ENCODE measurements at places on chromosomes 12 and 14. TPM values are rescaled to one million over a fixed set of nuclear protein-coding genes. Genes with fewer than 3 reads are reported as not detected.
A peak's percentile ranks its signal among the peaks of the same experiment; 100 is the strongest.

Gene GARIN6
- not detected for total RNA-seq

Gene FBRSL1
- 79.8 TPM for total RNA-seq

Gene AICDA
- not detected for total RNA-seq

Gene DCN
- total RNA-seq = not detected

Gene PKP2
- 9.1 TPM for total RNA-seq

Gene TMCC3
- total RNA-seq = 30.4 TPM

Gene FGD4
- 44.8 TPM for total RNA-seq

Gene BDKRB2
- total RNA-seq = 0.39 TPM

Gene SMCO2
- 1.2 TPM for total RNA-seq

Gene SERPINA1
- total RNA-seq = not detected

Gene C12orf75
- total RNA-seq = 60.7 TPM

DNA sequence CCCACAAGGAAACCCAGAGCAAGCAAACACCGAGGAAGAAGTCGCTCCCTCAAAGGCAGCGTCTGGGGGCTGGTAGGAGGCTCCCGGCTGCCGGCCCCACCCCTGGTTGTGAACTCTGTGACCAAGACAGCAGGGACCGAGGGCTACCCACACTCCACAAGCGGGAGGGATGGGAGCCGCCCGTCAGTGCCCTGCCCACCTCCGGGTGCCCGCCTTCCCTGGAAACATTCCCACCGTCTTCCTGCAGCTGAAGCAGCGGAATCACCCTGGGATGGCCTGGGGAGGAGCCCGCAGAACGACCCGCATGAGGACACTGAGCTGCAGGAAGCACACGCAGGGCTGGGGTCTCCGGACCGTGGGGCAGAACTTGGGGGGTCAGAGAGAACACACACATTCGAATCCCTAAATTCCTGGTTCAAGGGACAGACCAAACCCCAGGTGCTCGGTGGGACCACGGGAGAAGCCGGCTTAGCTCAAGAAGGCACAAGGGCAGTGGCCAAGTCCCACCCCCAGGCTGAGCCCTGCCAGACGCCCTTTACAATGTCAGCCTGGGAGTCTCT, 33.5 kb upstream of the C14orf180 start:
- DNase-seq = no peak
- no peak overlapping the region for H3K27ac ChIP-seq
- no peak overlapping the region for H3K4me3 ChIP-seq
- H3K4me1 ChIP-seq = no peaks in the 10 kb centered on the region
- H3K27me3 ChIP-seq = peaks cover 4% of the 10 kb centered on the region

GRCh38 chr14:79598339-79598738, 613.0 kb downstream of the DIO2 start:
- H3K27ac ChIP-seq = no peak overlapping the region
- DNase-seq = no peak
- H3K27me3 ChIP-seq = no peaks in the 10 kb centered on the region
- no peak overlapping the region for H3K4me3 ChIP-seq
- H3K36me3 ChIP-seq = no peaks in the 10 kb centered on the region

DNA sequence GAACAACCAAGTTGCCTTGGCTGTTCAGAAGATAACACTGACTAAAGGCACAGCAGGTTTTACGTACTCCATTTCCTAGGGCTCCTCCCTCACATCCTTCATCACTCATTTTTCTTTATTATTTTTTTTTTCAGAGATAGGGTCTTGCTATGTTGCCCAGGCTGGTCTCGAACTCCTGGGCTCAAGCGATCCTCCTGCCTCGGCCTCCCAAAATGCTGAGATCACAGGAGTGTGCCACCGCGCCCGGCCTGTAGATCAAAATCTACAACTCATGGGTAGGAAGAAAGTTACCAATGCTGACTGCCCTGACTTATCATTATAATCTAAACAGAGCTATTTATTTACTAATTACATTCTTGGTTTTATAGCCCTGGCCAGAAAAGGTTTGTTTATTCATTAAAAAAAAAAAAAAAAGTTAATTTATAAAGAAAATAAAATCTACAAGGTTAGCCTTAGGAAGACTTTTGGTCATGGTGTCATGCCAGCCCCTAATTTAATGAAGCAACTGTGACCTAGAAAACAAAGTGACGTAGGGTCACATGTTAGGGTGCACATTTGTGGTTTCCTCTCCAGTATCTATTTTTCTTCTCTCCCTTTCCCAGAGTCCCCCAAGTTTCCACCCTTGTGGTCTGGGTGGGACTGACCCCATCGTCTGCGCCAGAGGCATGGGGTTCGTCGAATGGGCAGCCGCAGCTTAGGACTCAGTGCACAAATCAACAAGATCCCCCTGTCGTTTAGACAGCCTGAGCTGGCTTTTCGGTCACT, 19.0 kb upstream of the FOXN3 start:
- no peak overlapping the region for H3K27ac ChIP-seq
- H3K27me3 ChIP-seq = no peaks in the 10 kb centered on the region
- DNase-seq = no peak
- H3K36me3 ChIP-seq = no peaks in the 10 kb centered on the region

DNA sequence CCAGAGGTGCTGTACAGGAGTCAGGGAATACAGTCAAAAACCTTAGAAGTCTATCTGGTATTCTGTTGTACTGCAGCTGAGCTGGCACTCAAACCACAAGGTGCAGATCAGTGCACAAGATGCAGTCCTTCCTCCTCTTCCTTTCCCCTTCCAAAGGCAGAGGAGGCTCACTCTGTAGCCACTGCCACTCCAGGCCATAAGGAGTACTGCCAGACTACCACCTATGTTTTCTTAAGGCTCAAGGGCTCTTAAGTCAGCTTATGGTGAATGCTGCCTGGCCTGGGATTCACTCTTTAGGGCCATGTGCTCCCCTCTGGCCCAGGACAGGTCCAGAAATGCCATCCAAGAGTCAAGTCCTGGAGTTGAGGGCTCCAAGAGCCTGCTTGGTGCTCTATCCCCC, 200.3 kb downstream of the CRADD start:
- H3K27me3 ChIP-seq = no peaks in the 10 kb centered on the region
- no peaks in the 10 kb centered on the region for H3K36me3 ChIP-seq
- H3K4me1 ChIP-seq = no peaks in the 10 kb centered on the region

GRCh38 chr12:106840243-106840642, 65.8 kb downstream of the RIC8B start:
- H3K4me1 ChIP-seq = peaks cover 20% of the 10 kb centered on the region
- no peak overlapping the region for H3K4me3 ChIP-seq
- no peaks in the 10 kb centered on the region for H3K27me3 ChIP-seq
- peak overlapping the region; percentile 59 for H3K27ac ChIP-seq
- DNase-seq = peak; percentile 85
- no peaks in the 10 kb centered on the region for H3K36me3 ChIP-seq

GRCh38 chr12:6225630-6226001, 25.4 kb downstream of the CD9 start:
- H3K36me3 ChIP-seq = peaks cover 20% of the 10 kb centered on the region
- peaks cover 73% of the 10 kb centered on the region for H3K4me1 ChIP-seq
- peak overlapping the region; percentile 54 for H3K27ac ChIP-seq
- no peaks in the 10 kb centered on the region for H3K27me3 ChIP-seq
- no peak for DNase-seq
- H3K4me3 ChIP-seq = no peak overlapping the region

DNA sequence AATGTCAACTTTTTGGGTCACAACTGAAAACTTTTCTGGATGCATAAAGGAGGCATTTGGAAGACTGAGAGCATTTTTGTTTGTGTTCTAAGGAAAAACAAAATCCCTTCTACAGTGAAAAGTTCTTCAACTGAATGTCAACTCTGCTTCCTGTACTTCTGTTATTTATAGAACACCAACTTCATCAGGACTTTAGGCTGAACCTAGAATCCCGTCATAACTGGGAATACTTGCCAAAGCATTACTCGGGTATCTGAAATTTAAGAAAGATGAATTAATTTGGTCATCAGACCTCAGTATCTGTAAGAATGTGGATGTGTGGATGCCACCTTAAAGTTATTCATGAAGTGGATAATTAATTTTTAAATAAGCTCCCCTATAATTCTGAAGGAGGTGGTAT, 73.2 kb downstream of the FERMT2 start:
- no peak overlapping the region for H3K27ac ChIP-seq
- H3K27me3 ChIP-seq = no peaks in the 10 kb centered on the region
- H3K4me3 ChIP-seq = no peak overlapping the region
- peaks cover 23% of the 10 kb centered on the region for H3K36me3 ChIP-seq

GRCh38 chr14:23095196-23096108, at the start of gene C14orf119:
C14orf119 (plus strand) TSS chr14:23095505; CDS start chr14:23097659, 2,154 bp downstream.
- H3K4me3 ChIP-seq = peak within 1 kb of the TSS; percentile 99
- H3K27ac ChIP-seq = peak within 1 kb of the TSS; percentile 89
- DNase-seq = peak; percentile 100

DNA sequence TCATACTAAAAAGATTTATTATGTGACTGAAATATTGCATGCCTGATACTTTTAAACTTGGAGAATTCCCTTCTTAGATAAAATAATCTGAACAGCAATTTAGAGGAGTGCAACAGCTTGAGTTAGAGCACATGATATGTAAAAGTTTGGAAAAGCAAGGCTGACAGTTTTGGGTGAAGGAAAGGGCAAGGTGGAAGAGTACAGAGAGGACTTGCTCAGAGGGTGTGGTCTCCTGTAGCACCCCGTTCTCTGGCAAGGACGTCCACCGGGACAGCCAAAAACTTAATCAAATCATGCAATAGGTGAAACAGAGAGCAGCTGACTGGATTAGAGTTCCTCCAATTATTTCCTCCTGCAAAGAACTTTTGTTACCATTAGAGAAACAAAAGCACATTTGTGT, 65.2 kb upstream of the PDZRN4 start:
- no peak overlapping the region for H3K27ac ChIP-seq
- H3K4me3 ChIP-seq = no peak overlapping the region
- no peak for DNase-seq
- H3K36me3 ChIP-seq = no peaks in the 10 kb centered on the region

- H3K27ac ChIP-seq = no peak overlapping the region
- no peaks in the 10 kb centered on the region for H3K4me1 ChIP-seq
- DNase-seq = no peak
- H3K36me3 ChIP-seq = no peaks in the 10 kb centered on the region
- no peak overlapping the region for H3K4me3 ChIP-seq
Measured at GRCh38 chr12:2631653-2632350, 163.0 kb upstream of the FKBP4 start.

DNA sequence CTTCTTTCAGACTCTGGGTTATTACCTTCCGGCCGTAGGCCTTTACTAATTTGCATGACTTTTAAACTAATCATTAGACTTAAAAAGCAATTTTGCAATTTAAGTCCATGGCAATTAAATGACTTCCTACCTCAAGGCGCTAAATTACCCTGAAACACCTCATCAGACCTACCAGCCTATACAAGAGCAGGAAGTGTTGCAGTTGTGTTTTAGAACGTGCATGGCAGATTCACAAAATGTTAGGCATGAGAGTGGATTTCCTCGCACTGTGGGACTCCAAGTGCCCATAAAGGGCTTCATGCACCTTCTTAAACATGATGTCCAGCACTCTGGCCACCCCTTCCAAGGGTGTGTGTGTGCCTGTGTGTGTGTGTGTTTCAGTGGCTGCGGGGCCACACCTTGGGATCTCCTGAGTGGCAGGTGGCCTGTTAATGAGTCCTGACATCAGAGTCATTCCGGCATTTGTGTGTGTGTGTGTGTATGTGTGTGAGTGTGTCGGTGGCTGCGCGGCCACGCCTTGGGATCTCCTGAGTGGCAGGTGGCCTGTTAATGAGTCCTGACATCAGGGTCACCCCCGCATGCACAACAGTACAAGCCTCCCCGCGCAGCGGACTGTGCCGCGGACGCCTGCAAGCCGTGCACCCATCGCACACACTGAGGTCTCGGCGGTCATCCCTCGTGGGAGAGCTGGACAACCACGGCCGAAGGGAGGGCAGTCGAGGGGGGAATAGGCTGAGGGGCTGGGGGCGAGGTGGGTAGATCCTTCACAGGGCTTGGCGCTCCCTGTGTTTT, 900 bp downstream of the C2CD5 start:
- DNase-seq = peak; percentile 27
- no peaks in the 10 kb centered on the region for H3K36me3 ChIP-seq
- peak overlapping the region; percentile 56 for H3K4me3 ChIP-seq
- H3K27me3 ChIP-seq = no peaks in the 10 kb centered on the region

DNA sequence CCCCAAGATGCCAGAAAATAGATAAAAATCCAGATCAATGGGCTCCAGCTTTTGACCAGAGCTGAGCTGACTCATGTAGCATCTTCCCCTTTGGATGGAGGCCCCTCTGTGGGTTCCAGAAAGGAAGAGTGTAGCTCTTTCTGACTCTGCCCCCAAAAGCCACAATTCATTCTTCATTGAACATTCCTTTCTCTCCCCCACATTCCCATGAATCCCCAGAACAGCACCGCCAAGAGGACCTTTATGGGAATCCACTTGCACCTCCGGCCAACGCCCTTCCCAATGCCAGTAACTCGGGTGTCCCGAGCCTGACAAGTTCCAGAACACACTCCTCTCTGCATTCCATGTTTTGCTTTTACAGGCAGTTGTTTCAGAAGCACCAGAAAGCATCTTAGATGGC, 210.6 kb upstream of the DIO3 start:
- H3K4me1 ChIP-seq = no peaks in the 10 kb centered on the region
- H3K36me3 ChIP-seq = no peaks in the 10 kb centered on the region
- DNase-seq = no peak
- H3K4me3 ChIP-seq = no peak overlapping the region
- no peaks in the 10 kb centered on the region for H3K27me3 ChIP-seq

DNA sequence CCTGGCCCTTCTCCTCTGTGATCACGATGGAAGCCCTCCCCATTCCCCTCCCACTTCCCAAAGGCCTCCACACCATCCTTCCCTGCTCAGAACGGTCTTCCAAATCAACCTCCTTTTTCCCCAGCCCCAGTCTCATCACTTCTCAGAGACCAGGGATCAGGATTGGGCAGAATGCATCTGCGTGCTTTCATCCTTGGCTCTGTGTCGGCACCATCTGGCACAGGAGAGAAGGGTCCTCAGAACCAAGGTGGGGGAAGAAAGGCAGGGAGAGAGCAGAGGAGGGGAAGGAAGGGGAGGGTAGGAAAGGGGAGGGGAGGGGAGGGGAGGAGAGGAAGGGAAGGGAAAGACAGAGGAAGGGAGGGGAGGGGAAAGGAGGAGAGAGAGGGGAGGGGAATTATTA, 52.4 kb upstream of the FICD start:
- H3K4me1 ChIP-seq = no peaks in the 10 kb centered on the region
- no peak overlapping the region for H3K4me3 ChIP-seq
- no peaks in the 10 kb centered on the region for H3K36me3 ChIP-seq
- no peak for DNase-seq

- DNase-seq = no peak
- H3K36me3 ChIP-seq = no peaks in the 10 kb centered on the region
- H3K27ac ChIP-seq = no peak overlapping the region
- H3K4me3 ChIP-seq = no peak overlapping the region
Measured at GRCh38 chr14:64778104-64778754, 74.0 kb downstream of the PLEKHG3 start.

GRCh38 chr12:130687796-130688778, 28.0 kb downstream of the RIMBP2 start:
- no peaks in the 10 kb centered on the region for H3K4me1 ChIP-seq
- H3K4me3 ChIP-seq = no peak overlapping the region
- DNase-seq = no peak
- H3K36me3 ChIP-seq = no peaks in the 10 kb centered on the region

DNA sequence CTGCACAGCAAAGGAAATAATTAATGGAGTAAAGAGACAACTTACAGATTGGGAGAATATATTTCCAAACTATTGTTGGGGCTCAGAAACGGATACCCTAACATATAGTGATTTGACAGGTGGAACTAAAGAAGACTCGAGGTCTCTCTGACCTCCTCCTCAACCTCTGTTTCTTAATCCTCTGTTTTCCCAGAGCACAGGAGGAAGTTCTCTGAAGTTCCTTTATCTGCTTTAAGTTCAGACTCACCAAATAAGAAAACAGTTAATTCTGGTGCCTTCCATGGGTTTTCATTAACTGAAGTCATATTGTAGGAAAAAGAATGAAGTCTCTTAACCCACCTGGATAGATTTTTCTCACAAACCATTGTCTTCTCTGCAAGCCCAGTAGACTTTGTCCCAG, 29.2 kb downstream of the CLEC2D start:
- H3K27ac ChIP-seq = no peak overlapping the region
- no peaks in the 10 kb centered on the region for H3K36me3 ChIP-seq
- no peak for DNase-seq
- H3K4me1 ChIP-seq = peaks cover 17% of the 10 kb centered on the region
- no peak overlapping the region for H3K4me3 ChIP-seq

Measured in endothelial cell of umbilical vein (primary cell).